ENCODE measurements at places on chromosomes 2 and 18. TPM values are rescaled to one million over a fixed set of nuclear protein-coding genes. Genes with fewer than 3 reads are reported as not detected.

The CD8B gene
- 0.27 TPM for total RNA-seq

The NPPC gene
- total RNA-seq, result 0.27 TPM

The NTSR2 gene
- total RNA-seq, result not detected

- DNase-seq, result no peak
These were observed 5.3 kb upstream of the NEU4 start for GRCh38 chr2:241803387-241804325.
